ENCODE measurements at places on chromosomes 12 and 14. TPM values are rescaled to one million over a fixed set of nuclear protein-coding genes. Genes with fewer than 3 reads are reported as not detected.
A peak's percentile ranks its signal among the peaks of the same experiment; 100 is the strongest.

Gene AQP2
- not detected for total RNA-seq

Gene FGD4
- 28.5 TPM for total RNA-seq

Gene GYS2
- not detected for total RNA-seq

- H3K27me3 ChIP-seq = no peaks in the 10 kb centered on the region
- H3K27ac ChIP-seq = peak overlapping the region; percentile 90
- H3K4me1 ChIP-seq = peaks cover 15% of the 10 kb centered on the region
Observed at GRCh38 chr14:53151523-53152183, 1.5 kb downstream of the DDHD1 start.

- peaks cover 5% of the 10 kb centered on the region for H3K27me3 ChIP-seq
- H3K27ac ChIP-seq = no peak overlapping the region
- no peaks in the 10 kb centered on the region for H3K4me1 ChIP-seq
- H3K4me3 ChIP-seq = no peak overlapping the region
Observed at GRCh38 chr12:45089411-45090075, 38.6 kb upstream of the DBX2 start.

DNA sequence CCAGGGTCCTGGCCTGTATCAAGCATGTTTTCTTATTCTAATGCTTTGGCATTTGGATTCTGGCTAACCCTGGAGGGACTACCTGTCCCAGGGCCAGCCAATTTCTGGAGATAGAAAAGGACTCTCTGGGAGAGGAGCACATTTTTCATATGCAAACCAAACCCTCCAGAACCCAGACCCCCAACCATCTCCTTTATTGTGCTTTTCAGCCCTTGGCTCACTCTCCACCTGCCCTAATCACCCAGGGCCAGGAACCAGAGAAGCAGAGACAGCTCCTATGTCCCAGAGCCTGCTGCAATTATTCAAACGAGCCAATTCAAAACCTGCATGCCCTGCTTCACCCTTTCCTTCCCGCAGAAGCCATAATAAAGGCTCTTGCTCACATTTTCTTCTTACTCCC is 23.8 kb downstream of the HSPB8 start:
- H3K36me3 ChIP-seq = no peaks in the 10 kb centered on the region
- peaks cover 44% of the 10 kb centered on the region for H3K4me1 ChIP-seq
- peak overlapping the region; percentile 78 for H3K27ac ChIP-seq
- H3K4me3 ChIP-seq = no peak overlapping the region

- H3K27ac ChIP-seq = peak overlapping the region; percentile 55
- peaks cover 7% of the 10 kb centered on the region for H3K36me3 ChIP-seq
- no peaks in the 10 kb centered on the region for H3K27me3 ChIP-seq
- peak overlapping the region; percentile 18 for H3K4me3 ChIP-seq
Observed at GRCh38 chr12:51009056-51009440, 17.1 kb downstream of the SLC11A2 start.

- no peak for DNase-seq
- H3K27me3 ChIP-seq = no peaks in the 10 kb centered on the region
- no peak overlapping the region for H3K4me3 ChIP-seq
- peaks cover 62% of the 10 kb centered on the region for H3K36me3 ChIP-seq
- no peaks in the 10 kb centered on the region for H3K4me1 ChIP-seq
Observed at GRCh38 chr12:2547273-2548044, 247.3 kb upstream of the FKBP4 start.
